ENCODE measurements at places on chromosomes 12 and 14.
A peak's percentile ranks its signal among the peaks of the same experiment; 100 is the strongest.

DNA sequence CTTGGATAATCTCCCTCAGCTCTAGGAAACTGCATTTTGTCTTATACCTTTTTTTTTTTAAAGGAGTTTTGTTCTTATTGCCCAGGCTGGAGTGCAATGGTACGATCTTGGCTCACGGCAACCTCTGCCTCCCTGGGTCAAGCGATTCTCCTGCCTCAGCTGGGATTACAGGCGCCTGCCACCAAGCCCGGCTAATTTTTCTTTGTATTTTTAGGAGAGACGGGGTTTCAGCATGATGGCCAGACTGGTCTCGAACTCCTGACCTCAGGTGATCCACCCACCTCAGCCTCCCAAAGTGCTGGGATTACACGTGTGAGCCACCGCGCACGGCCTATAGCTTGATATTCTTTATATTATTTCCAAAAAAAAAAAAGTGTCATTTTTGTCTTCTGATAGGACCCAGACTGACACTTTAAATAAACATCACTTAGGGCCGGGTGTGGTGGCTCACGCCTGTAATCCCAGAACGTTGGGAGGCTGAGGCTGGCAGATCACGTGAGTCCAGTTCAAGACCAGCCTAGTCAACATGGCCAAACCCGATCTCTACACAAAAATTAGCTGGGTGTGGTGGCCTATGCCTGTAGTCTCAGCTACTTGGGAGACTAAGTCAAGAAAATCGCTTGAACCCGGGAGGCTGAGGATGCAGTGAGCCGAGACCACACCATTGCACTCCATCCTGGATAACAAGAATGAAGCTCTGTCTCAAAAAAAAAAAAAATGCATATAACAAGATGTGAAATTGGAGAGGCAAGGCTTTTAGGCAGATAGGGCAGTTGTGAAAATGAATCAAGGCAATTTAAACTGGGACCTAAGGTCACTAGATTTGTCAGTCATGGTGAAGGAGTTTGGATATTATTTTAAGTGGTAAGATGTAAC lies 18.4 kb downstream of the SLC2A3 start:
- DNase-seq: no peak

GRCh38 chr12:130847112-130847511 lies 8.1 kb upstream of the STX2 start:
- no peak for DNase-seq

GRCh38 chr12:124808272-124808671 lies 55.4 kb downstream of the SCARB1 start:
- no peak for DNase-seq

- DNase-seq: no peak
Measured at GRCh38 chr14:53767566-53767965, 189.1 kb downstream of the BMP4 start.

GRCh38 chr14:64939817-64940190 lies 2.7 kb downstream of the GPX2 start:
- no peak for DNase-seq

- DNase-seq: no peak
Measured at GRCh38 chr12:66920205-66920604, 241.3 kb upstream of the GRIP1 start.

DNA sequence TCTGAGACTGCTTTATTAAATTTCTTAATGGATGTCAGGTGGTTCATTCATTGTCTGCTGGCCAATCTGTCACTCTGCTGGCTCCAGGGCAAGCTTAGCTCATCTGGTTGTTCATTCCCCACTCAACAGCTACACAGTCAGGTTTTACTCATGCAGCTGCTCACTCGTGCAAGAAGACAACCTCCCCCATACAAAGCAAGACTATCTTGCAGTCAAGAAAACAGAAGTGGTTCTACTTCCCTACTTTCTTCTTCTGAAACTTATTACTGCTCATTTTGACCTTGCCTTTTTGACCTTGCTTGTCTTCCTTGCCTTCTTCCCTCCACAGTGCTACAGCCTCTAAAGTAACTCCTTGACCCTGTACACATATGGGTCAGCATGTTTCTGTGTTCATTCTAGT lies 277.9 kb downstream of the SSPN start:
- DNase-seq: no peak

GRCh38 chr12:92210071-92210470 lies 64.4 kb upstream of the BTG1 start:
- DNase-seq: no peak

DNA sequence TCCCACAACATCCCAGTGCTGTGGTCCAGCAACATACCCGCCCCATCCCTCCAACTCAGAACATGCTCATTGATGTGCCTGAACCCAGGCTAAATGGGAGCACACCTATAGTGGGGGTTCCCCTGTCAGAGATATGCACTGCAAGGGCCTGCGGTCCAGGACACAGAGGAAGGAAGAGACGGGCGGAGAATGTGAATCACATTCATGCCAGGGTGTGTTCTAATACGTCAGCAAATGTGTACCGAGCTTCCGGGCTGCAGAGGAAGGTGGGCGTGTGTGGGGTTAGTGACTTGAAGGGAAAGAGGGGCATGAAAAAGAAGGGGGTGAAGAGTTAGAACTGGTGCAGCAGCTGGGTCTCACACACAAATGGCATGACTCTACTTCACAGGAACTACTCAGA lies 83.7 kb downstream of the DPF3 start:
- DNase-seq: no peak

DNA sequence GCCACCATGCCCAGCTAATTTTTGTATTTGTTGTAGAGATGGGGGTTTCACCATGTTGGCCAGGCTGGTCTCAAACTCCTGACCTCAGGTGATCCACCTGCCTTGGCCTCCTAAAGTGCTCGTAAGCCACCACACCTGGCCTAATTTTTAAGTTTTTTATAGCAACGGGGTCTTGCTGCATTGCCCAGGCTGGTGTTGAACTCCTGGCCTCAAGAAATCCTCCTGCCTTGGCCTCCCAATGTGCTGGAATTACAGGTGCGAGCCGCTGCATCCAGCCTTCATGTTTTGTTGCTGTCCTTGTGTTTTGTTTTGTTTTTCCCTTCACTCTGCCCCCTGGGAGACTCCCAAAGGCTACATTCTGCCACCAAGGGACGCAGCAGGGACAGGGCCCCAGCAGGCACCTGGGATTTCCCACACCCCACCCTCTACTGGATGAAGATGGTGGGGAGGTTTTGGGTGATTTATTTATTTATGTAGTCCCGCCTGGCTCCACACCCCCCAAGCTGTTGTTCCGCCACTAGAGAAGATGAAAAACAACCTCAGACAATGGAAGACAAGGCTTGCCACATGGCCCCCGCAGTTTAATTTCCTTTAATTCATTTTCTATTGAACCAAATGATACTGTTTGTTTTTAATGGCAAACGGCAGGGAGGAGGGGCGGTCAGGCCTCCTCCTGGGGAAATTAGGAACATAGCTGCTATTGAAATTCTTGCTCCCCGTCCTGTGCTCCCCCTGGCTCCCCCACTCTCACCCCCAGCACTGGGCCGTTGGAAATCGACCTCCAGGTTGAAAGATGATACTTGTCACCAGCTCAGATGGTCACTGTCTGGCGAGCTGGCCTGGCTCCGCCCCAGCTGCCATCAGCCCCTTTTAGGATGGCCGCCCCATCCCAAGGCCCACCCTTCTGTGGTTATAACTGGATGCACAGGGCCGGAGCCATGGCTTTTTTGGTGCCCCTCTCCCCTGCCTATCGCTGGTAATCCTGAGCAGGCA lies 70.3 kb downstream of the RNFT2 start:
- DNase-seq: no peak

- no peak for DNase-seq
Measured at GRCh38 chr14:95452893-95453712, 63.3 kb downstream of the SYNE3 start.

DNA sequence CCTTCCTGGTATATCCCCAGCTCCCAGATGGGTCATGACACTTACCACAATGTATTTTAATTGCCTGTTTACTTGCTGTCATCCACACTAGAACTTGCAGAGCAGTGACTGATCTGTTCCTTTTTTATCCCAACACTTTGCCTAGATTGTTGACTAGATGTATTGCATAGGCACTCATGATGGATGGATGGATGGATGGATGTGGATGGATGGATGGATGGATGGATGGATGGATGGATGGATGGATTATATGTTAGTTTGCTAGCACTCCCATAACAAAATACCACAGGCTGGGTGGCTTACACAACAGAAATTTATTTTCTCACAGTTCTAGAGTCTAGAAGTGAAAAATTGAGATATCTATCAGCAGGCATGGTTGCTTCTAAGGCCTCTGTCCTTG lies 8.7 kb upstream of the CKAP4 start:
- DNase-seq: no peak

- no peak for DNase-seq
Measured at GRCh38 chr14:92323011-92323915, at the start of gene SLC24A4. Gene SLC24A4, plus strand, starts transcription at chr14:92323165. Its CDS starts 666 bp downstream, at chr14:92323831.

GRCh38 chr12:21831791-21832344 lies 57.4 kb upstream of the KCNJ8 start:
- DNase-seq: no peak

DNA sequence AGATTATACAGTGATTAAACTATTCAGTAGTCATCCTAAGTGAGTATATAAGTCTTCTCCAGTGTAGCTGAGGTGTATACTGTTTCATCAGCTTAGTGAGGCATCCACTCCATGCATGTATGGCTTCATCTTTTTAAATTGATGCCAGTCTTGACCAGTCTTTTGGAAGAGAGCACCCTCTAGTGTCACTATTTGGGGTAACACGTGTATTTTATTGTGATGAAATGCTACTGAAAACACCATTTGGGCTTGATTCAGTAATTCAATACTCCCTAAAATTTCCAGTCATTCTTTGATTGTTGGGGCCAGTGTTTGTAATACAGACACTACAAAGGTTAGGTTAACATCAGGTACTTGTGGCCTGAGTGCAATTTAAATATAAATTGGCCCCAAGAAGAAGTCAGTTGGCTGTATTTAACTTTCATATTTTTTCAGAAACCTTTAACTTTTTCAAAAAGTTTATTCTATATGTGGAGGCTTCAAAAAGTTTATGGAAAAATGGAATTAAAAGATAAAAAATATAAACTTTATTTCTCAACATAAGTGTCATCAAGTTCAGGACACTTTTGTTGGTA lies 35.3 kb downstream of the MIPOL1 start:
- DNase-seq: peak; percentile 36

GRCh38 chr12:103884316-103884715 lies 43.3 kb upstream of the NT5DC3 start:
- DNase-seq: peak; percentile 38

- no peak for DNase-seq
Measured at GRCh38 chr12:114823724-114824123, 139.7 kb upstream of the TBX3 start.

DNA sequence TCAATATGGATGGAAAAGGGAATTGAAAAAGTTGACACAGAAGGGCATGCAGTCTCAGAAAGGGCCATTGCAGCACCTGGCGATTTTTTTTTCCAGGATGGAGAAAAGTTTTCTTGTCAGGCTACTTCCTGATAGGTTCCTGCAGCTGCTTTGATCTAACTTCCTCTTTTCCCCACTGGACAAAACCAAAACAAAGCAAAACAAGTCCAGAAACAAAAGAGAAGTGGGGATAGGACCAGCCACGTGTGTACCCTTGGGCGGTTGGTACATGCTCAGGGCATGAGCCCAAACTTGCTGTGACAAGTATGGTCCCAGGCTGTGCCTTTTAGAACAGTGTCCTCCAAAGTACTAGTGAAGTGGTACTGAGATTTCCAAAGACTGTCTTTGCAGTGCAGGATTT lies 89.8 kb downstream of the CHST11 start:
- DNase-seq: no peak

GRCh38 chr14:98170575-98170974 lies 1101.4 kb downstream of the BCL11B start:
- DNase-seq: no peak

DNA sequence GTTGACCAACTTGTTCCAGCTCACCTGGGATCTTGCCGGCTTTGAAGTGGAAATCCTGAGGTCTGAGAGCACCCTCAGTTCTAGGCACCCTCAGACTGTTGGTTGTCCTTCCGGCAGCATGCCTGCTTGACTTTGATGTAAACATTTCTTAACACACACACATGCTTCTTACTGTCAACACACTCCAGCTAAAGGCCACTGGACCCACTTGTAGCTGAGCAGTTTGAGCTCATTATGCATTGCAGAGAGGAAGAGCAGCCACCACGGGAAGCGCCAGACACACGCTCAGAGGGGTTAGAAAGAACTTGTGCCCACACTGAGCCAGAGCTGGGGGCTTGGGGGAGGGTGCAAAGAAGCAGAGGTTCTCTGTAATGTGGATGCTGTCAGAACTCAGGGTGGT lies 55.8 kb downstream of the TNFAIP2 start:
- DNase-seq: no peak

- DNase-seq: no peak
Measured at GRCh38 chr14:22915886-22916521, 2.9 kb downstream of the RBM23 start.

GRCh38 chr14:67919259-67920032 lies 99.9 kb downstream of the RAD51B start:
- no peak for DNase-seq

DNA sequence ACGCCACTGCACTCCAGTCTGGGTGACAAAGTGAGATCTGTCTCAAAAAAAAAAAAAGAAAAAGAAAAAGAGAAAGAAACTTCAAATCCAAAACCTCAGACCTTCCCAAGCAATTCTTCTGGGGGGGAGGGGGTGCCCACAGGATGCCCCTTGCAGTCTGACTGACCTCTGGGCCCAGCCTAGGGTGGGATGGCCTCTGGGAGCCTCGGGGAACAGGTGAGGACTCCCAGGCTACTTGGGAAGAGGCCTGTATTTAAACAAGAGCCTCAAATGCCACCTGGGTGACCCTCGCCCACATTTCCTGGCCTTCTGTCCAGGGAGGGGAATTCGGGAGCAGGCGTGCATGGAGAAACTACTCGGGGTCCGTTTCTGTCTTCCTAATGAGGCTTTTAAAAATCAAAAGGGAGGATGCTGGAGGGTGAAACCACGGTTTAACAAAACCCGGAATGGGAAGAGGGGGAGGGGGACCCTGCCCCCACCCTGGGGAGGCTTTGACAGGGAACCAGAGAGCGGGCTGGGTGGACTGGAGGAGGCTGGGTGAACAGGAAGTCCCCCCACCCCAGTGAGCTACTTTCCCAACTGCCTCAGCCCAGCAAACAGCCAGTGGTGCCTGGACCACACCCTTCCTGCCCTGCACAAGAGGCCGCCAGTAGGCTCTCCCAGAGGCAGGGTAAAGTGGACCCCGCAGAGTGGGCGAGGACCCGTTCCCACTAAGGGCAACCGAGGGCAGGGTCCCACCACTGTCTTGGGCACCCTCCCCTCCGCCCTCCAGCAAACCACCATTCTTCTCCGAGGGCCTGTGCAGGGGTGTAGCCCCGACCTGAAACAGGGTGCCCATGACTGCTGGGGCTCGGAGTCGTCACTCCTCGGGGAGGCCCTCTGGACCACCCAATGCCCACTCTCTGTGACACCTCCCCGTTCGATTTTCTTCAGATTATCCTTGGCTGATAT lies 1.5 kb upstream of the FBRSL1 start:
- DNase-seq: no peak

GRCh38 chr14:71758229-71758951 lies 173.8 kb upstream of the RGS6 start:
- DNase-seq: no peak

- no peak for DNase-seq
Measured at GRCh38 chr12:87413784-87414183, 615.4 kb downstream of the C12orf50 start.

Measured in AG09319 (cell line).